ENCODE measurements at places on chromosomes 6 and 20.

GRCh38 chr20:7693761-7694160 is 246.5 kb downstream of the HAO1 start:
- no peak for DNase-seq

DNA sequence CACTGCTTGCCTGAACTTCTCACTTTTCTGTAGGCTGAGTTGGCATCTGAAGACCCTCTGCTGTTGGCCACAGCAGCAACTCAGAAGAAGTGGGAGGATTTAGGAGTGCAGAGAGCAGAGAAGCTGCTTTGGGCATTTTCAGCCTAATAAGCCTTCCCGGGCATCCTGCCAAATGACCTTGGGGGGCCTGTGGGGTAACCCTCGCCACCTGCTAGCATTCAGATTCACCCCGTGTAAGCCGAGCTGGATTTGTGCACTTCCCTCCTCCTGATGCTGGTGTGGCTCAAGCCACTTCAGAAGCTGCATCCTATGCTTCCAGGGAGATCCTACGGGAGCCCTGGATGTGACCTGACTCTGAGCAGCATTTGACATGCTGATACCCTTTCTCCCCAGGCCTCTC is 114.8 kb downstream of the LRFN2 start:
- DNase-seq, result no peak

- DNase-seq, result no peak
Measured at GRCh38 chr6:139941826-139942225, 567.4 kb upstream of the CITED2 start.

- no peak for DNase-seq
Measured at GRCh38 chr6:8113131-8113654, 10.8 kb upstream of the EEF1E1 start.
